ENCODE measurements at places on chromosomes 12 and 14.

DNA sequence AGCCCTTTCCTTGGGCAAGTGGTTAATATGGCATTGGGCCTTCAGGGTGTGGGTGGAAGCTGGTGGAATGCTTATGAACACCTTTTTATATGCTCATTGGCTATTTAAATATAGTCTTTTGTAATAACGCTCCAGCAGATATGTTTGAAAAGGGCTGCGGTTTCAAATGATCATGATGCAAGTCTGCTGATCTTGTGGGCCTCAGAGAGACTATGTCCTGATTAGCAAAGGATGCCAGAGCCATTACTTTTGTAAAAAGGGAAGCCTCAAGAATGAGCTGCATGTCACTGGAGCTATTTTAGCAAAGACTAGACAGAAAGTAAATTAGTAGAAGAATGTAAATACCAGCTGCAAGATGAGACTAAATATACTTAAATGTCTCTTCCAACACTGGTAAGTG, 200.5 kb downstream of the GXYLT1 start:
- peak; percentile 27 for DNase-seq

- DNase-seq = no peak
Observed at GRCh38 chr14:53955671-53956426, 776 bp downstream of the BMP4 start.

DNA sequence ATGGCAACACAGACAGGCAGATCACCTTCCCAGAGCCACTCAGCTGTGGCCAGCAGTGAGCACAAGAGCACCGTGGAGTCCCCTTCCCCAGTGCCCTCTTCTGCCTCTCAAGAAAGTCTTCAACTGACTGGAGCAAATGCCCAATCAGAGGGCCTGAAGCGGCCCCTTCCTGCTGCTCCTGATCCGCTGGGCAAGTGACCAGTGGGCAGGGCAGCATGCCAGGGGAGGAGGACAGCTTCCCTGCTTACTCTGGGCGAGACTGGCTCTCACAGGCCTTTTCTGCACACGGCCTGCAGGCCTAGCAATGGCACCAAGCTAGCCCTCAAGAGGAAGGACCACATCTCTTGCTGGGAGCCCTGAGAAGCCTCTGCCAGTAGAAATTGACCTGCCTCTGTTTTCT, 890 bp downstream of the KRT71 start:
- DNase-seq = no peak

GRCh38 chr12:65595016-65595560, 229.2 kb upstream of the HMGA2 start:
- no peak for DNase-seq

DNA sequence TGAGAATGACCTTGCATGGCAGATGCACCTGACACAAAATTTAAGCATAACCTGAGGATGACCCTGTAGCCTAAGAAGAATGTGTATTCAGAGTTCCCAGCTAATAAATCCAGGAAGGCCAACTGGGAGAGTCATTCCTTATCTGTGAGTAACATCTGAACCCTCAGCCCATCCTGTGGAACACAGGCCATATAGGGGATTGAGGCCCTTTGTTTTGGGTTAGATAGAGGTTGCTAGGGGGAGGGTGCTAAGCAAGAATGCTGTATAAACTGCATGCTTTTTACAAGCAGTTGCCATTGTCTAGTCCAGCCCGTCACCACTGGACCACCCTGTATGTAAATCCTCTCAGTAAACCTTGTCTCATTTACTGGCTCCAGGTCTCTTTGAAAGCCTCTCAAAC, 77.0 kb downstream of the BICD1 start:
- DNase-seq = peak; percentile 71

GRCh38 chr12:57010627-57011247, 4.4 kb upstream of the ZBTB39 start:
- DNase-seq = no peak
